ENCODE measurements at places on chromosomes 2 and 18. TPM values are rescaled to one million over a fixed set of nuclear protein-coding genes. Genes with fewer than 3 reads are reported as not detected.

ALPP gene
- total RNA-seq, result not detected

BCL2 gene
- total RNA-seq, result 4.0 TPM

DNA sequence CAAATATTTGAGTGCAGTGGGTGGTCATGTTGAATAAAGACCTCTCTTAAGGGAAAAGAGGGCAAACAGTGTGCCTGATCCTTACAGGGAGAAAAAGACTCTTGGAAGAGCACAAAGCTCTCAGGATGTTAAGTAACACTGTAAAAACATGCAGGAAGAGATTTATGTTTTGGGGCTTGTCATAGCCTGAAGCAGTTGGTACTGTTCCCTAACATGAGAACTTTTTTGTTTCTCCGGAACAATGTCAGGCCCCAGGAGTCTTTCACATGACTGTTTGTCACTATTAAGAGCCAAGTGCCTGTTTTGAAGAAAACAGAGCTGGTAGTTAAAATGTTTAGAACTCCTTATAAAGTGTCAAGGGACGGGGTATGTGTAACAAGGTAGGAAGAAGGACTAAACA, 83.7 kb upstream of the B3GNT2 start:
- H3K27me3 ChIP-seq, result no peaks in the 10 kb centered on the region
- H3K4me3 ChIP-seq, result no peak overlapping the region
- no peak overlapping the region for H3K27ac ChIP-seq
- no peaks in the 10 kb centered on the region for H3K4me1 ChIP-seq

PCGF1 gene
- total RNA-seq, result 25.9 TPM

DNA sequence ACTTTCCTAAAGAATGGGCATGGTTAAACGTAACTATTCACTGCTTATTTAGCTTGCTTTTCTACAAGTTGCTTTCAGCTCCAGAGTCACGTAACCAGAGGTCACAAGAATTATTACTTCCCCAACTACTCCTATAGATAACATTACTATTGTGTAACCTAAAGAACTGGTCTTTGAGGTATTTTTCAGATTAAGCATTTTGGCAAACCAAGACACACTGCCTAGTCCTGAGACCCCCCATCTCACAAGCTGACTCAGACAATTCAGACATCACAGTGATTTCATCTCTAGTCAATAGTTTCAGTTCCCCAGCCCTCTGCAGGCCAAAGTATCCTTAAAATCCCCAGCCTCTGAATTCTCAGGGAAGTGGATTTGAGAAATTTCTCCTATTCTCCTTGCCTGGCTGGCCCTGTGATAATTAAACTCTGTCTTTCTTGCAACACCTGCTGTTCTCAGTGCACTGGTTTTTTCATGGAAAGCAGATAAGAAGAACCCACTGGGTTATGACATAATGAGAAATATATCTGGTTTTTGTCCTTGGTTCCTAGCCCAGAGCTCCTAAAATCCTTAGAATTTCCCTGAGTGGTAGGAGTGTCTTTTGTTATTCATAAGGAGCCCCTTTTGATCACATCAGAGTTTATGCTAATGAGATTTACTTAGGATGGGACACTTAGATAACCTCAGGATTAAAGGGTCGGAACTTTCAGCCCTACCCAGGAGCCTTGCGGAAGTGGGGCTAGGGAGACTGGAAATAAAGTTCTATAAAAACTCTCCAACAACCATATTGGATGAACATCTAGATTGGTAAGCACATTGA, 1310.8 kb upstream of the CHAC2 start:
- H3K4me3 ChIP-seq, result no peak overlapping the region
- no peak for DNase-seq
- H3K27ac ChIP-seq, result no peak overlapping the region
- no peaks in the 10 kb centered on the region for H3K36me3 ChIP-seq

METTL4 gene
- total RNA-seq, result 17.2 TPM

DNA sequence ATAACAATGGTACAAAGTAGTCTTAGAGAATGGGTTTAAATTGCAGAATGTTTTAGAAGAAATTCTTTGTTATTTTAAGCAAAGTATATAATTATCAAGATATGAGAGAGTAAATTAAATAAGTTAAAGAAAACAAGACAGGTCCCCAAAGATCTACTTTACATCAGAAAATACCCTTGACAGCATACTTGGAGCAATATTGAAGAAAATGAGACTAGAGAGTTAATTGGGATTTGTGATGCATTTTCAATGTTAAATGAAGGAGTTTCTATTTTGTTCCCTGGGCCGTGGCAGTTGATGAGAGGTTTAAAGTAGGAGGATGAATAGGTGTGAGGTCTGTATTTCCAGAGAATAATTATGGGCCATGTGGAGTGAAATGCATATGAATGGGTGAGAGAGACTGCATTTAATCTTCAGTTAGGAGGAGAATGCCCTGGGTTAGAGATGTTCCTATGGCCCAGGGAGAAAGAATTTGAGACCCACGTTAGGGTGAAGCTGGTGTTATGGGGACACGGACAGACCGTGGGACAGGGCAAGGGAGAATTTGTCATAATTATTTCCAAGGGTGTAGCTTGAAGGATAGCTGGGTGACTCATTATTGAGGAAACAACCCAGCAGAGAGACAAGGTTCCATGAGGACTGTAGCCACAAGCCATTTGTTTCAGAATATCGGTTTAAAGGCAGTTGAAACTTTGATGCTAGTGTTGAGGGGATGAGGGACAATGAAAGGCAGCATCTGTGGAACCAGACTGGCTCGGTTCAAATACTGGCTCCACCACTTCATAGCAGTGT, 22.7 kb downstream of the MGAT5 start:
- H3K4me3 ChIP-seq, result no peak overlapping the region
- DNase-seq, result no peak
- peaks cover 13% of the 10 kb centered on the region for H3K4me1 ChIP-seq
- H3K36me3 ChIP-seq, result no peaks in the 10 kb centered on the region

DNA sequence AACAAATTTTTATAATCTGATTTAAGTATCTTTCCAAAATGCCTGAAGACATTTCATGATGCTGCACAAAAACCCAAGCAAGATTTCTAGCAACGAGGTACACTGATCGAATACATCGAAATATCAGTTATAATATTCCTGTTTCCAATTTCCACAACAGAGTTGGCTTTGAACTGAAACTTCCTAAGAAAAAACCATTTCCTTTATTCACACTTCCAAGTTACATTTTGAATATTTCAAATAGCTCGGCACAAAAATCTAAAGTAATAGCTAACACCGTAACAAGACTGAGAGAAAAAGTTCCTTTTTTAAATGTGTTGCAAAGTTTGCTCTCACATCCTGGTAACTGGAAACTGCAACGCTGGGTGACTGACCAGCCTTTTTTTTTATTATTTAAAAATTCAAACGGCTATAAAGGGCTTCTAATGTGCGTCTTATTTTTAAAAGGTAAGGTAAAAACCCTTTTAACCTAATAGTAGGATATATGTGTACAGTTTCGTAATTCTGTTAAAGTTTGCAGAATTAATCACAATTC, 1.7 kb downstream of the HNRNPLL start:
- no peak for DNase-seq
- peak overlapping the region; percentile 86 for H3K4me3 ChIP-seq
- H3K27me3 ChIP-seq, result no peaks in the 10 kb centered on the region

- H3K27ac ChIP-seq, result peak overlapping the region; percentile 26
- no peaks in the 10 kb centered on the region for H3K27me3 ChIP-seq
- H3K4me1 ChIP-seq, result peaks cover 68% of the 10 kb centered on the region
- no peak overlapping the region for H3K4me3 ChIP-seq
- peaks cover 5% of the 10 kb centered on the region for H3K36me3 ChIP-seq
These were observed 104.0 kb downstream of the COBLL1 start for GRCh38 chr2:164737612-164738081.

SPATA3 gene
- total RNA-seq, result not detected

GRCh38 chr2:84958135-84959059, 12.6 kb upstream of the KCMF1 start:
- peak; percentile 81 for DNase-seq
- H3K27ac ChIP-seq, result peak overlapping the region; percentile 95
- H3K36me3 ChIP-seq, result peaks cover 74% of the 10 kb centered on the region
- peak overlapping the region; percentile 55 for H3K4me3 ChIP-seq

GRCh38 chr2:36695746-36696415, 626 bp upstream of the VIT start:
- H3K36me3 ChIP-seq, result no peaks in the 10 kb centered on the region
- no peak overlapping the region for H3K27ac ChIP-seq
- no peak overlapping the region for H3K4me3 ChIP-seq
- peaks cover 3% of the 10 kb centered on the region for H3K4me1 ChIP-seq
- no peaks in the 10 kb centered on the region for H3K27me3 ChIP-seq

PCARE gene
- total RNA-seq, result not detected

WNT10A gene
- 3.4 TPM for total RNA-seq

DNA sequence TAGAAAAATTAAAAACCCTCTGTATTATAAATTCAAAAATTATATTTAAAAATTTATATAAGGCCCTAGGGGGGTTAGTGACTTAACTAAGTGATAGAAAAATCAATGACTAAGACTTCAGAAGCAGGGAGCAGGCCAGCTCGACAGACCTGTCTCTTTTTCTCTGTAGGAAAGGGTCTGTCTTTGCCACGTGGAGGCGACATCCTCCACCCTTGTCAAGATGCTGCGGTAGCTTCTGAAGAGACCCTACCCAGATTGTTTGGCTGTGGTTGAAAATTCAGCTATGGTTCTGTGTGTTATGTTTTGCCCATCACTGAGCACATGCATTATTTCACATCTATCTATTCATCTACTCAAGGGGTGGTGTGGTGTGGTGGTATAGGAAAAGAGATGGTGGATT, 8.2 kb upstream of the SLC4A3 start:
- H3K27me3 ChIP-seq, result peaks cover 9% of the 10 kb centered on the region
- DNase-seq, result no peak
- H3K4me3 ChIP-seq, result no peak overlapping the region

DNA sequence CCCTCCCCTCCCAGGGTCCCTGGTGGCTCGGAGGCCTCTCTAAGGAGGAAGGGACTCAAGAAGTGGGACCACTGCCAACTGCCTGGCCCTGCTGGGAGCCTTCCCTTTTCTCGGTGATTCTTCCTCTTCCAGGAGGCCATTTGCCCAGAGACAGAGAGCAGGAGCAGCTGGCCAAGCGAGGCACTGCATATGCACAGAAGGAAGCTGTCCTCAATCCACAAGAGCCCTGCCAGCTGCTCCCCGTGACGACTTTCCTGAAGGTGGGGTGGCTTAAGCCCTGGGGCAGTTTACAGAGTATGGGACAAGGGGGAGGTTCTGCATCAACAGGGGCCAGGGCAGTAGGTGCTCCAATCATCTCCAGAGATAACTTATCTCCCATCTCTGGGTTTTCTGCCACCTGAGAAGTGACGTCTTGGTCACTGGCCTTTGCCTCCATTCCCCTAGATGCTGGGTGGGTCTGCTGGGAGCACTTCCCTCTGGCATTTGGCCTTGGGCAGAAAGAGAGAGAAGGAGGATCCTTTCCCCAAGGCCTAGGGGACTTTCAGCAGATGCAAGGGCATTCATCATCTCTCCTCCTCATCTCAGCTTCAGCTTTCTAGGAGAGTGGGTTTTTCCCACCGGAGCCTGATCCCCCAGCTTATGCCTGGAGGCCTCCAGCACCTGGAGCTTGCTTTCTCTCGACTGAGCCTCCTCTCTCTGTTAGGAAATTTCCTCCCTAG, 28.5 kb downstream of the CIB4 start:
- no peak overlapping the region for H3K27ac ChIP-seq
- H3K36me3 ChIP-seq, result peaks cover 3% of the 10 kb centered on the region
- peaks cover 25% of the 10 kb centered on the region for H3K4me1 ChIP-seq
- no peak for DNase-seq
- H3K27me3 ChIP-seq, result peaks cover 17% of the 10 kb centered on the region

DNA sequence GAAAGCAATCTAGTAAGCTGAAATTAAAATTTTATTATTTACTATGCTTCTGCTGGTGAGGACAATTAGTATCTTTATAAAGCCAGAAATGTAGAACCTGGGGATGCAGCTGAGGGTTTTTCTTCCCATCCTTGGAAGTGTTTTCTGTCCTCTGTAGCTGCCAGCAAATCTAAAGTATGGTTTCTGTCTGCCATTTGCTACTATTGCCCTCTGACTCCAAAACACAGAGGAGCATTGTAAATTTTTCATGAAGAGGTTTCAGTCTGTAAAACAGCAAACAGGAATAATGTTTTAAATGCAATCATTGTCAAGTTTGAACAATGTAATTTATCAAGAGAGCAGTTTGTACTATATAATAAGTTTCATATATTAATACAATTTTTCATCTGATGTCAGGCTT, 258.8 kb downstream of the ZNF407 start:
- no peaks in the 10 kb centered on the region for H3K27me3 ChIP-seq
- no peak overlapping the region for H3K27ac ChIP-seq
- H3K36me3 ChIP-seq, result no peaks in the 10 kb centered on the region
- no peaks in the 10 kb centered on the region for H3K4me1 ChIP-seq
- no peak overlapping the region for H3K4me3 ChIP-seq
- no peak for DNase-seq

- no peaks in the 10 kb centered on the region for H3K36me3 ChIP-seq
- peaks cover 31% of the 10 kb centered on the region for H3K4me1 ChIP-seq
- no peaks in the 10 kb centered on the region for H3K27me3 ChIP-seq
- H3K4me3 ChIP-seq, result no peak overlapping the region
- peak; percentile 31 for DNase-seq
These were observed 87.9 kb downstream of the OSBPL6 start for GRCh38 chr2:178282075-178282815.

- no peaks in the 10 kb centered on the region for H3K27me3 ChIP-seq
- no peak for DNase-seq
- no peak overlapping the region for H3K4me3 ChIP-seq
These were observed 184.7 kb downstream of the DSEL start for GRCh38 chr18:67331857-67332256.

NLRC4 gene
- not detected for total RNA-seq

DNA sequence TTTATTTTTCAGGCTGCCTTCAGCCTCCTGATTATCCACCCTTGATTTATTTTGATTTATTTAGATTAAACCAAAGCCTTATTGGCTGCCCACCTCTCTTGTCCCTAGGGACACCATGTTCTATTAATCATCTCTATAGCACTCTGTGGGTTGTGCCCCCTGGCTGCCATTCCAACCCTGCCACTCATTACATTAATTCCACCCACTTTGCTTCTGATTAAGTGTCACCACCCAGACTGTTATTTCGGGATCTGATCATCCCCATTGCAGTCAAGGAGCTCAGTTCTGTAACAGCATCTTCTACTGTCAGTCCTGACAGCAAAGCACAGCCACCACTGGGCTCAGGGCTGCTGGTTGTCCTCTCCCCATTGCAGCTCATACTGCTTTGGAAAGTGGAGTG, 175.1 kb upstream of the DDX18 start:
- H3K4me3 ChIP-seq, result no peak overlapping the region
- H3K27me3 ChIP-seq, result no peaks in the 10 kb centered on the region
- no peaks in the 10 kb centered on the region for H3K4me1 ChIP-seq

- no peaks in the 10 kb centered on the region for H3K36me3 ChIP-seq
- H3K4me1 ChIP-seq, result peaks cover 6% of the 10 kb centered on the region
- no peak for DNase-seq
- H3K27ac ChIP-seq, result no peak overlapping the region
- H3K27me3 ChIP-seq, result no peaks in the 10 kb centered on the region
- no peak overlapping the region for H3K4me3 ChIP-seq
These were observed 92.7 kb downstream of the FAM124B start for GRCh38 chr2:224309176-224309575.

Measured in Calu3 (cell line).